ENCODE measurements at places on chromosomes 5 and 9.
A peak's percentile ranks its signal among the peaks of the same experiment; 100 is the strongest.

DNA sequence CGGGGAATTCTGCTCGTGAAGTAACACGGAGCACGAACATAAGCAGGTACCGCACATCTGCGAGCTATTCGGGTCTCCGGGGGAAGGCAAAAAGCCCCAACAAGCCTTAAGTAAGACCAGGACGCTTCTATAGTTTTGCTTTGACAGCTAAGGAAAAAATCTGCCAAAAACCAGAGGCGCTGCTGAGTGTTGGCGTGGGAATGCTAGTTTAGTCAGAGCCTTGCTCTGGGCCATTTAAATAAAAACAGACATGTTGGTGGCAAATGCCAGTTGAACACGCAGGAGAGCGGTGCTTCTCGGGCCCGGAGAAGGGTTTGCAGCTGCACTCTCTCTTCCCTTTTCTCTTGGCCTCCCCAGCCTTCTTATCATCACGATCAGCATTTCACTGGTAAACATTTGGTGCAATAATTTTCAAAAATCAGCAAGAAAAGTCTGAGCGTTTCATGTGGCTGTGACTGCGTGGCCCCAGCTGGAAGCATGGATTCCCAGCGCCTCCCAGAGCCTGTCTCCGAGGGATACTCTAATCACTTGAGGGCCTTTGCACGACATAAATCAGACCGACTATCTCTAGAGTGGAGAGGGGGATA is 6.4 kb upstream of the NOTCH1 start:
- no peak for DNase-seq

DNA sequence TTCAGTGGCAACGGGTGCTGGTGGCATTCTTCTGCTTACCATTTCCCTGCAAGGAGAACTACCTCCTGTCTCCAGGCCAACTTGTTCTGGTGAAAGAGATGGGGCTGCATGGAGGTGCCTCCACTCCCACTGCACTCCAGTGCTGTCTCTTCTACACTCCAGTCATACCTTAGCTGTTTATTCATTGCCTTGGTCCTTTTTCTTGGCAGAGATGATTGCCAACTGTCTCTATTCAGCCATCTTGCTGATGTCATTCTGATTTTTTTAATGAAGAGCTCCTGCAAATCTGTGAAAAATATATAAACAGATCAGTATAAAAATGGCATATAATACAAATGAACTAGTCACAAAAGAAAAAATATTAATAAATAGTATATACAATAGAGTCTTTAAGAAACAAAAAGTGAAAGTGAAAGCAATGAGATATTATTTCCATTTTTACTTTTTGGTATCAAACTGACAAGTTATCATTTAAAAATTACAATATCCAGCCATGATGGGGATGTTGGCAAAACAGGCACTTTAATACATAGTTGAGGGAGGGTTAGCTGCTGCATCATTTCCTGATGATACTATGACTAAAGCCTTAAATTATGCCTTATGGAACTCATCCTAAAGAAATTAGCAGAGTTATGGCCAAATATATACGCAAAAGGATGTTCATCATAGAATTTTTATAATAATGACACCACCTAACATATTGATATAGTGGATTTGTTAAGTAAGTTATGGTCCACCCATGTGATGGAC is 109.4 kb downstream of the CARTPT start:
- DNase-seq, result no peak

- DNase-seq, result no peak
These were observed 70.8 kb downstream of the PLAC8L1 start for GRCh38 chr5:146034605-146035004.

GRCh38 chr5:3590967-3591900 is 4.4 kb upstream of the IRX1 start:
- DNase-seq, result peak; percentile 64

DNA sequence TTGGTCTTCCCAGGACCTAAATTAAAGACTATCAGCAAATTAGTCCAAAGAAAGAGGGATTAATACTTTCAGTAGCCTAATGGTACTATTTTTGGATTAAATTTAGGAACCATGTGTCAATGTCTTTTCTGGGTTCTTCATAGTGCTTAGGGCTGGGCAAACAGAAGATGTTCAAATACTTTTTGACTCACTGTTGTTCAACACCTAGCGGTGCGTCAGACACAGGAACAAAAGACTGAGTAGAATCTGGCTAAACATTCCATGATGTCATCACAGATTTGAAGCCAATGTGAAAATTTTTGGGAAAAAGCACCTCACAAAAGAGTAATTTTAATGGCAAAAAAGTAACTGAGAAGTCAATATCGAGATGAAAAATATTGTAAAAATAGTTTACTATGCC is 544.4 kb downstream of the EFNA5 start:
- DNase-seq, result no peak

DNA sequence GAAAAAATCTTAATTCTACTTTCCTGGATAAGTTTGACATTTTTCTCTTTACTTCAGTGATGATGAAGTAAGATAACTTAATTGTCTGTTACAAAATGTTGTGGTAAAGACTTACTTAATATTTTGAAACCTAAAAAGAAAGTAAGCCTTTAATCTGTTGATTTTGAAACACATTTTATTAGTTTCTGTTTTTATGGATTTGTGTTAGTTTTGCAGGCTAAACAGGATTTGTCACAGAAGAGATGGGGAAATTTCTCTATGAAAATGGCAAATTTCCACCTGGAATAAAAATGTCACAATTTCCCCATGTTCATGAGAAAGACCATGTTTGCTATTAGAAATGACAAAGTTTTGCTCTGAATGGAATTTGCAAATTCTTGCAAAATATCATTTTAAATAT is 237.1 kb downstream of the RFX3 start:
- DNase-seq, result no peak

DNA sequence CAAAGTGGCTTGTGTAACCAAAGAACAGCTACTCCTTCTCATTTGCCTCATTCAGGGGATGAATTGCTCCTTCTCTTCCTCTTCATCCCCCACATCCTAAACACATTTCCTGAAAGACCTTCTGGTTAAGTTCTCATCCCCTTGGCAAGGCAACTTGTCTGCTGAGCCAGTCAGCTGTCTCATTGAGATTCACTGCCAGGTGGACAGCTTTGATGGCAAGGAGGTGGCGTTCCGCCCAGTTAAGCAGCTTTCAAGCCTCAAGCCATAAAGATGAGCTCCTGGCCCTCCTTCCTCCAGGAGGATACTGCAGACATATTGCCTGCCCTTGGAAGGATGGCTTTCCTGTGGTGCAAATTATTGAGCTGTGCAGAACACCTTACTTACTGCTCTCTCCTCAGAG is 448.6 kb upstream of the MPDZ start:
- no peak for DNase-seq

DNA sequence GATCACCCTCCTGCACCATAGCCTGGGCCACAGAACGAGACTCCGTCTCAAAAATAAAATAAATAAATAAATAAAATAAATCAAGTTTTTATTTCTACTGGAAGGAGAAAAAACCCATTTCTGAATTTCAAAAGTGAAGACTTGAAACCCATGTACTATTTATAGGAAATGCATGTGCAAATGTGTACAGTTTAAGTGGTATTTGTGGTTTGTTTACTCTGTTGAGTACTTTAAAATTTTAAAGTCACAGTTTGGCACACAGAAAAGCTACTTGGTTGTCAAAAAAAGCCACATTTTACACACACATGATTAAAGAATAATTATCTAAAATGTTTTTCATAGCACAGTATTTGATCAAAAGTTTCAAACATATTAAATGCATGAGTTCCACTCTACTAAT is 43.6 kb downstream of the NR3C1 start:
- DNase-seq, result no peak

DNA sequence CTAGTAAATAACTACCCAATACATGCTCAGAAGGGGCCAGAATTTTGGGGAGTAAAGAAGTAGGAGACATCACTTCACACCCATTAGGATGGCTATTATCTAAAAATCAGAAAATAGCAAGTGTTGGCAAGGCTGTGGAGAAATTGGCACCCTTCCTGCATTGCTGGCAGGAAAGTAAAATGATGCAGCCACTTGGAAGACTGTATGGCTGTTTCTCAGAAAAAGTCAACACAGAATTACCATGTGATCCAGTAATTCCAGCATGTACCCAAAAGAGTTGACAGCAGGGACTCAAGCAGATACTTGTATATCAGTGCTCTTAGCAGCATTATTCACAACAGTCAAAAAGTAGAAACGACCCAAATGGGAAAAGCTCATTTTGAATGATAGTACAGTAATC is 107.6 kb downstream of the APBA1 start:
- DNase-seq, result no peak

- DNase-seq, result no peak
These were observed 185.2 kb upstream of the TRIM32 start for GRCh38 chr9:116501871-116502270.

- no peak for DNase-seq
These were observed 102.0 kb upstream of the FSTL4 start for GRCh38 chr5:133714161-133714915.

- DNase-seq, result no peak
These were observed 199.6 kb upstream of the GAS1 start for GRCh38 chr9:87146933-87147332.

- DNase-seq, result no peak
These were observed 1075.0 kb downstream of the CDH9 start for GRCh38 chr5:25963251-25964008.

DNA sequence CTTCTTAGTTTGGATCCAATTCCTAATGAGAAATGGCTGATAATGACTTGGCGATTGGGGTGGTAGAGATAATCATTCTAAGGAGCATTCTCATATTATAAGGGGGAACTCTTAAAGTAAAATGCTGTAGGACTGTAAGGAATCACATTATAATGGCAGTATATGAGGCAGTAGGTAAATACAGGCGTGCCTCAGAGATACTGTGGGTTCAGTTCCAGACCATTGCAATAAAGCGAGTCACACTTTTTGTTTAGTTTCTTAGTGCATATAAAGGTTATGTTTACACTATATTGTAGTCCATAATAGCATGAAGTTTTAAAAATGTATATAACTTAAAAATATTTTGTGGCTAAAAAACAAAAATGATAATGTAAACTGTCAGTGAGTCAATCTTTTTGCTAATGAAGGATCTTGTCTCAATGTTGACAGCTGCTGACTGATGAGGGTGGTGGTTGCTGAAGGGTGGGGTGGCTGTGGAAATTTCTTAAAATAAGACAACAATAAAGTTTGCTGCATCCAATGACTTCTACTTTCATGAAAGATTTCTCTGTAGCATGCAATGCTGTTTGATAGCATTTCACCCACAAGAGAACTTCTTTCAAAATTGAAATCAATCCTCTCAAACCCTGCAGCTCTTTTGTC is 15.8 kb downstream of the NMUR2 start:
- DNase-seq, result no peak

DNA sequence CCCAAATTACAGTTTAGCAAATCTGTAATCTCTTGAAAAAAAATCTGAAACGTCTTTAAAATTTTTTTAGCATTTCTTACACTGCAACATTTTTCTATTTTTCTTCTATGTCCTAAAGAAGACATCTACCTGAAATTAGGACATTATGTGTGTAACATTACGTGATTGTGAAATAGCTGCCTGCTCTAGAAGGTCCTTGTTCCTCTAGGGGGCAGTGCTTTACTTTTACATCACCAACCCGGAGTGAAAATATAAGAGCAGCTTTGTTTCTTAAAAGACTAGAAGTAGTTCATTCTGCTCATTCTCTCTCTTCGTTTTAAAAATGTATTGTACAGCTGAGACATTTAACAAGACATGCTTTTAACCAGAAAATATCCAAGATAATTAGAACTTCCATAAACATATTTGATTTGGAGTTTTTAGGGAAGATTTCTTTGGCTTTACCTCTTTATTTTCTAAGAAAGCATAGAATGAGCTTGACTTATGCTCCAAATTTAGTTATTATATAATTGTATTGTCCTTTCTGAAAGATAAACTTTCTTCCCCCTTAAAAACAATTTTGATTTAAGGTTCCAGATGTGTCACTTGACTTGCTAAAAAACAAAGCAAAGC is 48.1 kb upstream of the RIOK2 start:
- no peak for DNase-seq

- DNase-seq, result no peak
These were observed 198.1 kb downstream of the ROR2 start for GRCh38 chr9:91751922-91752321.

All from right kidney (tissue), 9 donors.